ENCODE measurements at places on chromosomes 3 and 15.
A peak's percentile ranks its signal among the peaks of the same experiment; 100 is the strongest.

DNA sequence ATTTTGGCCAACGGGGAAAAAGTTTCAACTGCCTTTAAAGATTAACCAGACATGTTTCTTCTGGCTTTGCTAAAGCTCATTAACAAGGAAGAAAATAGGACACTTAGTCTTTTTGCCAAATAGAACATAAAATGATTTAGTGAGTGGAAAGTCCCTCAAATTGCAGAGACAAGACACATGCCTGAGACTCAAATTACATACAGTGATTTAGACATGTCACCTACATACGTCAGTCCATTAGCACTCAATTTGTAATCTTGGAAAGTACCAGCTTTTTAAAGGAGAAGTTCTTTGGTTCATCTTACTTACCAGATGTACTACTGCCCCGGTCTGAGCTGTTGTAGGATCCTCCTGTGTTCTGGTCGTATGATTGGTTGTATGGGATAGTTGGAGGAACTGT lies 1134.2 kb downstream of the ROBO1 start:
- no peaks in the 10 kb centered on the region for H3K36me3 ChIP-seq
- DNase-seq: no peak
- H3K27me3 ChIP-seq: no peaks in the 10 kb centered on the region
- H3K27ac ChIP-seq: no peak overlapping the region
- H3K4me1 ChIP-seq: no peaks in the 10 kb centered on the region

DNA sequence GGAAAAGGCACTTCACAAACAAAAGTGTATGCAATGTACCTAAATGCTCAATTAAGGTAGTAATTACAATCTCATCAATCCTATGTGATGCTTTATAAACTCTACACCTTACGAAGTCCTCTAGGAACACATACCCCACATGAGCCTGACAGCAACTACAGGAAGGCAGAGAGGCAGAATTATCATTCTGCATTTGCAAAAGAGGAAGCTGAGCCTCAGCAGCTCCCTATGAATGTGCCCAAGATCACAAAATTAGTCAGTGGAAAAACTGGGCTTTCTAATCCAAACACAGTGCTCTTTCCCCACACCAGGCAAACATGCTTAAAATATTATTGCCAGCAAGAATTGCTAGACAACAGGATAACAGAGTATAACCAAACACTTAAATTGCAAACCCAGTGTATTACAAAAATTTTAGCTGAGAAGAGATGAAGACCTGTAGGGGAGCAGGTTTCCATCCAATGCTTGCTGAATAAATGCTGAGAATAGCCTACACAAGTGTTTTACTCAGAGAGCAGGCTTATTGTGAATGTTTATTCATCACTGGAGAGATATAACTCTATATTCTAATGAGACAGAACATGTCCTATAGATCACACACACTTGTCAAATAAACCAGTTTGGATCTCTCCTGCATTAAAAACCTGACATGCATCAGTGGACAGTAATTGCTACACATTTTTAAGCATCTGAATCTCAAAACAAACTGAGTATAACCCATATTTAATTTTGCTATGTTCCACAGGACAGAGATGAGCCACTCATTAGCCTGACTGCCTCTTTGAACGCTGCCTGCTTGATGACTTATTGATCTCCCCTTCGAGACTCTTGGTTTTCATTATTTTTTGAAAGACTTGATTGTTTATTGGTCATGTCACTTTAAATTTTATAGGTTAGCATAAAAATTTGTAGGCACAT lies 62.2 kb downstream of the PLCH1 start:
- peaks cover 6% of the 10 kb centered on the region for H3K27me3 ChIP-seq
- H3K4me1 ChIP-seq: no peaks in the 10 kb centered on the region
- no peaks in the 10 kb centered on the region for H3K36me3 ChIP-seq
- no peak overlapping the region for H3K4me3 ChIP-seq

- H3K27ac ChIP-seq: no peak overlapping the region
- H3K27me3 ChIP-seq: no peaks in the 10 kb centered on the region
- no peaks in the 10 kb centered on the region for H3K4me1 ChIP-seq
- no peak for DNase-seq
- H3K4me3 ChIP-seq: no peak overlapping the region
- no peaks in the 10 kb centered on the region for H3K36me3 ChIP-seq
Observed at GRCh38 chr3:21020681-21021080, 730.3 kb downstream of the ZNF385D start.

DNA sequence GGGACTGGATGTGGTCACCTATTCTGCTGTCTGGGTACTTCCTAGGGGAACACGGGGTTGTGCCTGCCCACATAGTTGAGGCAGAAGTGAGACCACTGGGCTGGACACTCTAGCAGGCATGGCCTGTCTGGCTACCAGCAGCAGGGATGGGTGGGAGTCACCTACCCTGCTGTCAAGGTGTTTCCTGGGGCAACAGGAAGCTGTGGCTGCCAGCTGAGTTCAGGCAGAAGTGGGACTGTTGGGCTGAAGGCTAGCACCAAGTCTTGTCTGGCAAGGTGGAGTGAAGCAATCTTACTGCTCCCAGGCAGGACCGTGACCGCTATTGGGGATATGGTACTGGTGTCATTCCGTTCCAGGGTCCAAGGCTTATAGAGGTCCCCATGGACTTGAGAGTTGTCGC lies 20.3 kb upstream of the ZDHHC23 start:
- H3K4me3 ChIP-seq: no peak overlapping the region
- H3K27me3 ChIP-seq: peaks cover 13% of the 10 kb centered on the region
- H3K36me3 ChIP-seq: peaks cover 7% of the 10 kb centered on the region
- peaks cover 11% of the 10 kb centered on the region for H3K4me1 ChIP-seq

- H3K27ac ChIP-seq: no peak overlapping the region
- no peaks in the 10 kb centered on the region for H3K27me3 ChIP-seq
- H3K4me1 ChIP-seq: peaks cover 3% of the 10 kb centered on the region
- H3K4me3 ChIP-seq: no peak overlapping the region
Observed at GRCh38 chr3:54866251-54866650, 61.6 kb downstream of the LRTM1 start.

DNA sequence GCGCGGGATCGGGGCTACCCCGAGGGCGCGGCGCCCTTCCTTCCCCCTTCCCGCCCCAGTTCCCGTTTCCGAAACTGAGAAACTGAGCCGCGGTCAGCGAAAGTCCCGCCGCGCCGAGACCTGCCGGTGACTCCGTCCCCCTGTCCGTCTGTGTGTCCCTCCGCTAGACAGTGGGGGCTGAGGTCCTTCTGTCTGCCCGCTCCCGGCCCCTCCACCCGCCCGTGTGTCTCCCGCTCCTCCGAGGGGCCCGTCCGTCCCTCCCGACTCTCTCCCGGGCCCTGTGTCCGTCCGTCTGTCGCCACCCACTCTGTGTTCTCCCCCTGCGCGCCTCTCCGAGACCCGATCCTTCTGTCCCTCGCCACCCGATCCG lies 426 bp downstream of the PRKCD start:
- peaks cover 25% of the 10 kb centered on the region for H3K4me1 ChIP-seq
- peak overlapping the region; percentile 73 for H3K4me3 ChIP-seq
- DNase-seq: no peak
- no peaks in the 10 kb centered on the region for H3K36me3 ChIP-seq
- H3K27me3 ChIP-seq: peaks cover 31% of the 10 kb centered on the region

- H3K4me1 ChIP-seq: no peaks in the 10 kb centered on the region
- no peak overlapping the region for H3K27ac ChIP-seq
- H3K4me3 ChIP-seq: no peak overlapping the region
- no peaks in the 10 kb centered on the region for H3K36me3 ChIP-seq
- H3K27me3 ChIP-seq: no peaks in the 10 kb centered on the region
- DNase-seq: no peak
Observed at GRCh38 chr3:139909811-139910210, 25.2 kb upstream of the CLSTN2 start.

DNA sequence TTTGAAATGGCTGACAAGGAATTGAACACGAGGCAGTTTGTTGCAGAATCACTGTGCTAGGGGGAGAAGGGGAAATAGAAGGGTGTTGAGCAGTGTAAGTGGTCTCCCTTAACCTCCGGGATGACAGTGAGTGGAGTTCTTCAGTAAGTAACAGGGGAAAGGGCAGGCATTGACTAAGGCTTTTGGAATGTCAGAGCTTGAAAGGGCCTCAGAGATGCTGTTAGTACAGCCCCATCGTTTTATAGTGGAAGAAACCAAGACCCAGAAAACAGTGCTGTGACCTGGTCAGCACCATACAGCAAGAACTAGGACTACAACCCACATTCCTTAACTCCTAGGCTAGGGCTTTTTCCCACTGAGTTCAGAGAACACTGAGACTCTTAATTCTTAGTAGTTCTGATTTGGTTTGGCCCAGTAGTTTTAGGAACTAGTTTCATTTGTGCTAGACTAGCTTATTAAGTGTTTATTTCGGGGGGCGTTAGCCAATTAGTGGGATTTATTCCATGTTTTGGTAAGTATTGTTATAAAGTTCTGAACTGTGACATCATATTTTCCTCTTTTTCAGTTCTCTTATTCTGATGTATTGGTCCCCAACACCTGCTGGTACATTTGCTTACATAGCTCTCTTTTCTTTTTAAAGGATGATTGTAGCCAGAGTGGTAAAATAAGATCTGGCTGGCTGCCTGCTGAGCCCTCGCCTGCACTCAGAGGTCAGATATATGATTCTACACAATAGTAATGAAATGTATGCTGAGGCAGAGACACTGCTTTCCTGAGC lies 34.2 kb downstream of the RAB11A start:
- no peak overlapping the region for H3K4me3 ChIP-seq
- H3K4me1 ChIP-seq: peaks cover 13% of the 10 kb centered on the region
- H3K36me3 ChIP-seq: peaks cover 32% of the 10 kb centered on the region
- no peaks in the 10 kb centered on the region for H3K27me3 ChIP-seq
- H3K27ac ChIP-seq: no peak overlapping the region

DNA sequence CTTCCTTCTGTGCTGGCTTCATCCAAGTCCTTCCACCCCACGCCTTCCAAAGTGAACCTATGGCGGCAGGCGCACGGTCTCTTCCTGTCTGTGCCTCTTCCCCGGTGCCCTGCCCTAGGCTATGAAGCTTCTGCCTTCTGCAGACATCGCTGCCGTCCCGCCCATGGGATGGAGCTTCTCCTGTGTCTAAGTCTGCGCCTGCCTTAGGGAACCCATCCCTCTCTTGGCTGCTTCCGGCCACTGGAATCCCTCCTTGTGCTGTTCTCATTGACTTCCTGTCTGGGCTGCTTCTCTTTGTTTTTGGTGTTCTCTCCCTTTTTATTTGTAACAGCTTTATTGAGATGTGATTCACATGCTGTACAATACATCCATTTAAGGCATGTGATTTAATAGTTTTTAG lies 17.2 kb downstream of the CHCHD6 start:
- H3K27me3 ChIP-seq: no peaks in the 10 kb centered on the region
- DNase-seq: no peak
- H3K27ac ChIP-seq: no peak overlapping the region
- H3K4me1 ChIP-seq: no peaks in the 10 kb centered on the region
- peaks cover 3% of the 10 kb centered on the region for H3K36me3 ChIP-seq
- H3K4me3 ChIP-seq: no peak overlapping the region

DNA sequence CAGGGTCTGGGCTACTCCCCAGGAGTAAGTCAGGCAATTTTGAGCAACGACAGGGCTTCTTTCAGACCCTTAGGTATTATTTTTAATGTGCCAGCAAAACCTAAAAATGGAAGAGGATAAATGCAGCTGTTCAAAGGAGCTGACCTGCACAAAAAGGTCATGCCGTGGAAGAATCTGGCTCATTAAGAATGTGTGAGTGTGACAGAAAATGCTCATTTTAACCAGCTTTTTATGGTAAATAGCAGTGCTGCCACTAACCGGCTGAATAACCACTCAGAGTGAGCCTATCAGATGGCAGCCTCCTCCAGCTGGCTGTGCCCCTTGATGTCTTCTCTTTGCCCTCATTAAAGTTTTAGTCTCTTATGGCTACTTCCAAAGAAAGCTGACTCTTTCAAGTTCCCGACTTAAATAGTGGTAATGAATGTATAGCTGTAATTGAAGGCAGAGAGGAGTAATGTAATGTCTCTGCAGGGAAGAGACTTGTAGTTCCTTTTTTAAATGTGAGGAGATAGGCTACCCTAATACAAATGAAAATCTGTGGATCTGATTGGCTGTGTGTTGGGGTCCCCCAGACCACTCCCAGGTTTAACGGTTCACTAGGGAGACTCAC lies 9.5 kb upstream of the FSTL1 start:
- H3K27ac ChIP-seq: no peak overlapping the region
- DNase-seq: no peak
- no peaks in the 10 kb centered on the region for H3K36me3 ChIP-seq
- H3K4me3 ChIP-seq: no peak overlapping the region

DNA sequence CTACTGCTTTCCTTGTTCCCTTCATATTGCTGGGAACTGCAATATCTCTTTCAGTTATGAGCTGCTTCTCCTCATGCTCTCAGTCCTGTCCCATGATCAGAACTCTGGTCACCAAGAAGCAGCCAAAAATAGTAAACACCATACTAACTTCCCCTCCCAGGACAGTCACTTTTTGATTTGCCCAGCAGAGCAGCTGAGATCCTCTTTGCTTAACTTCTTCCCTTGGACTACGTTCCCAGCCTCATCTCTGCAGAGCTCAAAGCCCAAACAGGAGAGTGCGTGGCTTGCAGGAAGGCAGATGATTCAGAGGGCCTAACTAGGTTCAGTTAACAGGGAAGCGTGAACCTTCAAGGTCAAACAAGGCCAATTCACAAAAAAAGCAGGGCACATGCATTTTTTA lies 153.2 kb downstream of the CTNNB1 start:
- DNase-seq: no peak
- no peaks in the 10 kb centered on the region for H3K36me3 ChIP-seq
- no peak overlapping the region for H3K27ac ChIP-seq
- H3K4me3 ChIP-seq: no peak overlapping the region
- H3K4me1 ChIP-seq: no peaks in the 10 kb centered on the region

GRCh38 chr3:116254541-116254940 lies 190.7 kb downstream of the LSAMP start:
- no peak overlapping the region for H3K27ac ChIP-seq
- H3K4me1 ChIP-seq: no peaks in the 10 kb centered on the region
- DNase-seq: no peak
- H3K36me3 ChIP-seq: no peaks in the 10 kb centered on the region

DNA sequence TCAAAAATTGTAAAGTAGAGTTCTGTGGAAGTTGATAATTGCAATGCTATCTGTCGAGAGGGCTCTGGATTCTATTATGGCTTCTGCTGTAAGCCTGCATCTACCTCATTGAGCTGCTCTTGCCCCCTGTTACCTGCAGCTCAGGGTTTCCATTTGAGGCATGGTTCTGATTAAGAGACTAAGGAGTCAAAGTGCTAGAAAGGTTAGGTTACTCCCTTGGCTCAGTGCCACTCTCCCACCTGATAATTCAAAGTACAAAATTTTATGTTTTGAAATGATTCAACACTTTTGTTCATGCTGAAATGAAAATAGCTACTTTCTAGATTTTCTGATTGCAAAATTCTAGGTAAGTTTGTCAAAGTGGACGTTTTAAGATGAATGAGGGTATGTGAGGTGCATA lies 220.5 kb upstream of the SATB1 start:
- H3K36me3 ChIP-seq: peaks cover 35% of the 10 kb centered on the region
- H3K27me3 ChIP-seq: no peaks in the 10 kb centered on the region
- no peak overlapping the region for H3K4me3 ChIP-seq
- peaks cover 55% of the 10 kb centered on the region for H3K4me1 ChIP-seq

Data from activated CD8-positive, alpha-beta T cell treated with anti-CD3 and anti-CD28 coated beads, Interleukin-2, amount 10 ng/mL, durations not matched to agents 7 days and 5 days (primary cell).